Activated B cell treated with CpG ODN at 0.5 μM for 24 hours (primary cell): ENCODE measurements at places on chromosomes 2 and 18. TPM values are rescaled to one million over a fixed set of nuclear protein-coding genes. Genes with fewer than 3 reads are reported as not detected.

- DNase-seq, result no peak
Observed at GRCh38 chr2:128604045-128604444, 285.4 kb upstream of the HS6ST1 start.

The NAT8 gene
- not detected in 2 replicates for total RNA-seq

The TCF23 gene
- total RNA-seq, result 0.07 TPM in 1 of 2 replicates, not detected in the other

The FER1L5 gene
- total RNA-seq, result not detected in 2 replicates

DNA sequence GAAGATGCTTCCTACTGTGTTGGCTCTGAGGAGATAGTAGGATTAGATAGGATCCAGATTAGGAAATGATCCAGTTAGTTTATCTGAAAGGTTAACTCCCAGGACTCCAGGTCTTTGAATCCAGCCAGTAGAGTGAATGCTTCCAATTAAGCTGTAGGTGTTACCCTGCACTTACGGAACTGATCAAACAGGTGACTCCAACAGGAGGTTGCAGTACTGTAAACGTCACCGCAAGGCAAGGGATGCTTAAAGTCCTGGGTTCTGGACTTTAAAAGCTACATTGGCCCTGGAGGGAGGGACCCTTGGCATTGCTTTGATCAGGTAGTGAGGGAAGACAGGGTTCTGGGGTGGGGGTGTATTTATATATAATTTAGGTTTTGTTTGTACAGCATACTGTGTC is 5.6 kb downstream of the LGALSL start:
- DNase-seq, result no peak

DNA sequence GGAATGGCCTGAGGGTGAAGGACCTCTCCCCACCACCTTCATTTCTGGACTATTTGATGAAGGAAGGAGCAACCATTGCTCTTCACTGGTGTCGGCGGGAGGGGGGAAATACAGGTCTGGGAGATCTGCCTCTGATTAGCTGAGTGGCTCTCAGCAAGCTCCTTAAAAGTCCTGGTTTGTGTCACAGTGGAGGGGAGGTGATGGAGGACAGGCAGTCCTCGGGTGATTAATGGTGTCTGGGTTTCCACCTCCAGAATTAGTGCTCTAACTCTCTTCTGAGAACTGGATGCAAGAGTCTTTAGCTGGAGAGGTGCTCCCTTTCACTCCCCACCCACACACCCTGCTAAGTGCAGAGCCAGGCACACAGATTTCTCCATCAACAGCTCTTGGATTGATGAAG is 83.2 kb downstream of the TTC32 start:
- no peak for DNase-seq
